ENCODE measurements at places on chromosomes 12 and 14.
A peak's percentile ranks its signal among the peaks of the same experiment; 100 is the strongest.

- DNase-seq, result peak; percentile 81
Measured at GRCh38 chr12:13255792-13256691, 59.5 kb downstream of the EMP1 start.

- DNase-seq, result no peak
Measured at GRCh38 chr14:33642080-33642479, 308.8 kb downstream of the EGLN3 start.

DNA sequence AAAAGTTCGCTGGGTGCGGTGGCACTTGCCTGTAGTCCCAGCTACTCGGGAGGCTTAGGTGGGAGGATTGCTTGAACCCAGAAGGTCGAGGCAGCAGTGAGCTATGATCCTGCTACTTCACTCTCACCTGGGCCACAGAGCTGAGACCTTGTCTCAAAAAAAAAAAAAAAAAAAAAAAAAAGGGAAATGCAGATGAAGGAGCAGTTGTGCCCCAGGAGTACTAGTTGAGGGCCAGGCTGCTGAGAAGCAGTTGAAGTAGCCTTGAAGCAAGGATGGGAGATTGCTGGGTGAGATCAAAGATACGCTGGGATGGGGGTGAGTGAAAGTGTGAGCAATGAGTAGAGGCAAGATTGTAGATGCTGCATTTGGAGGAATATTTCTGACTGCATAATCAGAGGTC is 93.4 kb upstream of the DNM1L start:
- no peak for DNase-seq

- no peak for DNase-seq
Measured at GRCh38 chr14:104510794-104511611, 68.6 kb upstream of the C14orf180 start.

GRCh38 chr14:91653451-91653850 is 78.4 kb downstream of the CATSPERB start:
- DNase-seq, result no peak

GRCh38 chr12:55684761-55685370 is 22.8 kb downstream of the ITGA7 start:
- no peak for DNase-seq

DNA sequence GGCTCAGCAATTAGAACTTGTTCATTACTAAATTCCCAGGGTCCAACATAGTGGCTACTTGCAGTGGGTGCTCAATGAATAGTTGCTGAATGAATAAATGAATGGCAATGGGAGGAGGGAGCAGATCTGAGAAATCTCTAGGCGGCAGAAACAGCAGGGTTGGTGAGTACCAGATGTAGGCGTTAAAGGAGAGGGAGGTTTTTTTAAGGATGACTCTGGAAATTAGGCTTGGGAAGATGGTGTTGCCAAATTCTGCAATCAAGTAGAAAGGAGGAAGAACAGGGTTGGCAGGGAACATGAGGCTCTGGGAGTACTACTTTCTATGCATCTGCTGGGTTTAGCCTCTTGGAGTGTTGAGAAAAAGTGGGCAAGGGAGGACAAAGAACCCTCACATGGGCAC is 207.1 kb downstream of the APAF1 start:
- no peak for DNase-seq

DNA sequence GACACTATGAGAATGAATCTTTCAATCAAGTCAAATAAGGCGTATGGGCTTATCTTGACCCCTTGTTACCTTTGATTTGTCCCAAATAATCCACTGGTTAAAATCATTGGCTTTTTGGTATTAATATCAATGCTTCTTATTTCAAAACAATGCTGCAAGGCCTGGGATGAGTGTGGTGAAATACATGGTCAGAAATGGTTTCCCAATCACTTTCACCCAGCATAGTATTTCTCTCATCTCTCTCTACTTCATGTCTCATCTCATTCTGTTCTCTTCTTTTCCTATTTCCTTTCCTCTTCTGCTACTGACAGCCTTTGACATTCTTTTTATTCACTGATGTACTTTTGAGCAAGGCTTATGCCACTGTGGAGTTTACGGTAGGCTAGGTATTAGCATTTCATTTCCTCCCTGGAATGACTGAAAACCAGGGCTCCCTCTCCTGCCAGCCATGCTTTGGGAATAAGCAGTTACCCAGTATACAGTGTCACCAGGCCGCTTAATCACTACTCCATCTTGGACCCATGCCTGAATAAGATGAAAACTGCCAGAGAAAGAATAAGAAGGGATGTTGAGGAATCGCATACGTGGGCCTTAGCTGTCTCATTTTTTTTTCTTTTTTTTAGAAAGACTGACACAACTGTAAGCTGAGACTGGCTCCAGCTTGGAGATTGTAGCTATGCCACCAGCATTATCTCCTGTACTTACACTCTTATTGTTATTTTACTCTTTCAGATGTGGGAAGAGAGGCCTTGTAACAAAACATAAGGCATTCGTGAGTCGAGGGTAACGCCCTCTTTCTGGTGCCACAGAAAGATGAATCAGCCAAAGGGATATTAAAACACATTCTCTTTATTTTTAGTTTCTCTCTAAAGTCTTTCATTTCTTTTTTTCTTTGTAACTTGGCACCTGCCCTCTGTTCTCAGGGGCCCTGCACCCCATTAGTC is 53.5 kb downstream of the IGF1 start:
- no peak for DNase-seq

- no peak for DNase-seq
Measured at GRCh38 chr14:43449291-43449690, 1057.8 kb downstream of the FSCB start.

DNA sequence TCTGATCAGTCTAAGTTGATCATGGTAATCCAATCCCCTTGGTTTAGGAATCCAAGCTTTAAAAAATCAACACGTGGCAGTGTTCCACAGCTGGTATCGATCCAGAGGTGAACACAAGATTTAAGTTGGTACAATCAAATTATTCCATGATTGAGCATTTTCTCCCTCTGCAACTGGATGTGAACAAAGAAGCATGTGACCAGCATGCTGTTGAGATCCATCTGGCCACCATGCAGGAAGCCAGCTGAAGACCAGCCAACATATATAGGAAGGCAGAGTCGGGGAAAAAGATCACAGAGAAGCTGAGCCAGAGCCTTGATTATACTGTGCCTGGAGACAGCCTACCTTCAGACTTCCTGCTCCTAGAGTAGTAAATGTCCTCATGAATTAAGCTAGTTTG is 158.3 kb downstream of the SEC23A start:
- no peak for DNase-seq

DNA sequence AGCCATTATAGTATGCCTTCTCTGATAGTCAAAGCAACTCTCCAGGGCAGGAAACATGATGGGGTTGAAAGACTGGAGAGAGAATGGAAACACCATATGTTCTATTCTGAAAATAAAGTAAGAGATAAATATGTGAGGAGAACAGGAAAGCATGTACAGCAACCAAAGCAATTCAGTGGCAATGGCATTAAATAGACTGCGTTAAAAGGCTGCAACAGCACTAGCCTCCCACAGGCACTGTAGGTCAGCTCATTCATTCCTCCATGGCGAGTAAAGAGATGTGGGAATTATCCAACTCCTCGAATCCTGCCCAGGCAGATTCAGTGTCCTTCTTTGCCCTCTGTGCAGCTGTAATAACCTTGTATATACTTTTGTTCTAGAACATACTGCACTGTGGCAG is 43.8 kb downstream of the ANO6 start:
- DNase-seq, result no peak

DNA sequence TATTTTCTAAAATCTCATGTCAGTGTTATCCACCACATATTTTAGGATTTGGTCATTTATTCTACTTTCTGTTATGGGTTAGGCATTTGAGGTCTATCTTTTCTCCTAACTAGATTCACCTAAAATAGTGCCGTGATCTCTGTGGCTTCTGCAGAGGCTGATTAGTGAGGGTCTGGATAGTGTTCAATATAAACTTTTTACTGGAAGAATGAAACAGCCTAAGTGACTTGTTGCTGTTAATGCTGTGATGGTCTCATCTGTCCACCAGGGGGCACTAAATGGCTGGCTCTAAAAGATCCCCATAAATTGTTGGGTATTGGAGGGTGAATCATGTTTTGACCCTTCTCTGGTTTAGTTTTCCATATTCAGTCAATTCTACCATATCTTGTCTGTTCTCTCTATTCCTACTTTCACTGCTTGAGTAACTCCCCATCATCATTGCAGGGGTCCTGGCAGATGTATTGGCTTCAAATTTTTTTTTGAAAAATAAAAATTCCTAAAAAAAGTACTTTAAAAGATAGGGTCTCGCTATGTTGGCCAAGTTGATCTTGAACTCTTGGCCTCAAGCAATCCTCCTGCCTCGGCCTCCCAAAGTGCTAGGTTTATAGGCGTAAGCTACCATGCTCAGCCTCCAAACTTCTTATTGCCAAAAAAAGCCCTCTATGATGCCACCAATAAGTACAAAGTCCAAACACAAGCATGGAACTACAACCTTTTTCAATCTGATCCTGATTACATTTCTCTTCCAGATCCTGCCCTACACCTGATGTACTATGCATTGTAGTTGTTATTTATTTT is 6.9 kb downstream of the PABPN1 start:
- peak; percentile 74 for DNase-seq

Data from HuH-7.5 (cell line).